ENCODE measurements at places on chromosomes 5 and 9.

GRCh38 chr5:89313804-89314588, 431.0 kb upstream of the MEF2C start:
- no peak for DNase-seq

DNA sequence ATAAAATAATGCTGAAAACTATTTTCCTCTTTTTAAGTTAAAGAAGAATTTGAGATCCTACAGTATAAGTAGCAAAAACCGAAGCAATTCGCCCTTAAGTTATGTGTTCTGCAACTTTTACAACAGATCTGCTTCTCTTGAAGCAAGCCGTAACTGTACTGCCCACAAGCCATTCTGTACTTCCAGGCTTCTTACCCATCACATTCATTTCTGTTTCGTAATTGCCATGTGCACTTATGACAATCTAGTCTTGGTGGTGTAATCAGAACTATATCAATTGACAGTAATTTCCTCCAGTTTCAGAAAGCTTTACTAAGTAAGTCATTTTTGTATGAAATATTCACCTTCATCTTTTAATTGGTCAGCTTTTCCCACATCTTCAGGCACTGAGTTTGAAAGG, 13.8 kb downstream of the SGTB start:
- no peak for DNase-seq

GRCh38 chr5:68872088-68872839, 221.6 kb upstream of the SLC30A5 start:
- DNase-seq = peak; percentile 26

- no peak for DNase-seq
Observed at GRCh38 chr5:69450116-69450515, 35.2 kb downstream of the MARVELD2 start.

GRCh38 chr5:109739741-109740728, 50.3 kb downstream of the MAN2A1 start:
- DNase-seq = peak; percentile 81

DNA sequence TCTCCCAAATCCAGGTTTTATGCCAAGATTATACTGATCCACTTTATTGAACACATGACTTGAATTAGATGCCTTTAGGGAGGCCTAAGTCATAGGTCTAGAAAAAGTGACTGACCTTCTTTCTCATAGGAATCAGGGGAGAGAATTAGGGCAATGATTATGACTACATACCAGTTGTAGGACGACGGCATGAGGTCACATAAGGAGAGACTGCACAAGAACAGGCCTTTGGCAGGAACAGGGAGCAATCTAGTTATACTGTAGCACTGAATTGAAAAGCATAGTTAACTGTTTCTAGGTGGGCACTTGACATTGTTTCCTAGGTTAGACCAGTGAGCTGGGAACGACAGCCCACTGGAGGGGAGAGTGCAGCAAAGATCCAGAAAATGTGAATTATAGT, 22.7 kb downstream of the CREBRF start:
- no peak for DNase-seq

DNA sequence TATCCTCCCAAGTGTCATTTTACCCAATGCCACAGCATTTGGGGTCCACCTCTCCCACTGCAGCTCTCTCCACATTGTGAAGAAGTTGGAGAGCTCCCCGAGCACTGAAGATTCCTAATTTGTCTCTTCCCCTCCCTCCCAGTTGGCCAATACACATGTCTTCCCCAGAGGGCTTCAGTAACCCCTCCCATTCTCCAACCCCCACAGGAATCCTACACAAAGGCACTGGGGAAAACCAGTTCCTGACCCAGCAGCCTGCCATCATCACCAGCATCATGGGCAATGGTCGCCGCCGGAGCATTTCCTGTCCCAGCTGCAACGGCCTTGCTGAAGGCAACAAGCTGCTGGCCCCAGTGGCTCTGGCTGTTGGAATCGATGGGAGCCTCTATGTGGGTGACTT, 87.3 kb upstream of the WWC1 start:
- DNase-seq = peak; percentile 81

DNA sequence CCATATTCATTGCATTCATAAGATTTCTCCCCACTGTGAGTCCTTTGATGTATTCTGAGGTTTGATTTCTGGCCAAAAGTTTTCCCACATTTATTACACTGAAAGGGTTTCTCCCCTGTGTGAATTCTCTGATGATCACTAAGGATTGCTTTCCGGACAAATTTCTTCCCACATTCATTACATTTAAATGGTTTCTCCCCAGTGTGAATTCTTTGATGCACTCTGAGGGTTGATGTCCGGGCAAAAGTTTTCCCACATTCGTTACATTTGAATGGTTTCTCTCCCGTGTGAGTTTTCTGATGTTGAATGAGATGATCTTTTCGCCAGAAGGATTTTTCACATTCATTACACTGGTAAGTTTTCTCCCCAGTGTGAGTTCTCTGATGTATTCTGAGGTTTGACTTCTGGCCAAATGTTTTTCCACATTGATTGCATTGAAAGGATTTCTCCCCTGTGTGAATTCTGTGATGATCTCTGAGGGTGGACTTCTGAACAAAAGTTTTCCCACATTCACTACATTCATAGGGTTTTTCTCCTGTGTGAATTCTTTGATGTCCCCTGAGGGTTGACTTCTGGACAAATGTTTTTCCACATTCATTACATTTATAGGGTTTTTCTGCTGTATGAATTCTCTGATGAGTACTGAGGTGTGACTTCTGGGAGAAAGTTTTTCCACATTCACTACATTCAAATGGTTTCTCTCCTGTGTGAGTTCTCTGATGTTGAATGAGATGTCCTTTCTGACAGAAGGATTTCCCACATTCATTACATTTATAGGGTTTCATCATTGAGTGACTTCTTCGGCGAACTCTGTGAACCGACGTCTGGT, 18.8 kb downstream of the ZNF510 start:
- DNase-seq = peak; percentile 2

- DNase-seq = no peak
Observed at GRCh38 chr9:78314953-78315870, 18.3 kb downstream of the PSAT1 start.

DNA sequence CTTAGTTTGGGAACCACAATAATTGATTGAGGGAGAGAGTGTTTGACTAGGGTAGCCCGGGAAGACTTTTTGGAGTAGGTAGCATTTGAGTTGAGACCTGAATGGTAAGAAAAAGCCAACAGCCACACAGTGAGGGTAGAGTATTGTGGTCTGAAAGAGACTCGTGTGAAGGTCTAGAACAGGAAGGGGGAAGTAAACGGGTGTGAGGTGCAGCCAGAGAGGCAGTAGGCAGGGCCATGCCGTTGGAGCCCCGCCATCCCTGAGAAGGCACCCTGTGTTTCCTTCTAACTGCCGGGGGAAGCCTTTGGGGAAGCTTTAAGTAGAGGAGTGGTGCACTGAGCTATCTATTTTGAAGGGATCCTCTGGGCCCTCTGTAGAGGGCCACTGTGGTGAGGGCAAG, 3.5 kb upstream of the F2RL2 start:
- no peak for DNase-seq

- DNase-seq = no peak
Observed at GRCh38 chr9:100662122-100662521, 84.2 kb downstream of the CAVIN4 start.

DNA sequence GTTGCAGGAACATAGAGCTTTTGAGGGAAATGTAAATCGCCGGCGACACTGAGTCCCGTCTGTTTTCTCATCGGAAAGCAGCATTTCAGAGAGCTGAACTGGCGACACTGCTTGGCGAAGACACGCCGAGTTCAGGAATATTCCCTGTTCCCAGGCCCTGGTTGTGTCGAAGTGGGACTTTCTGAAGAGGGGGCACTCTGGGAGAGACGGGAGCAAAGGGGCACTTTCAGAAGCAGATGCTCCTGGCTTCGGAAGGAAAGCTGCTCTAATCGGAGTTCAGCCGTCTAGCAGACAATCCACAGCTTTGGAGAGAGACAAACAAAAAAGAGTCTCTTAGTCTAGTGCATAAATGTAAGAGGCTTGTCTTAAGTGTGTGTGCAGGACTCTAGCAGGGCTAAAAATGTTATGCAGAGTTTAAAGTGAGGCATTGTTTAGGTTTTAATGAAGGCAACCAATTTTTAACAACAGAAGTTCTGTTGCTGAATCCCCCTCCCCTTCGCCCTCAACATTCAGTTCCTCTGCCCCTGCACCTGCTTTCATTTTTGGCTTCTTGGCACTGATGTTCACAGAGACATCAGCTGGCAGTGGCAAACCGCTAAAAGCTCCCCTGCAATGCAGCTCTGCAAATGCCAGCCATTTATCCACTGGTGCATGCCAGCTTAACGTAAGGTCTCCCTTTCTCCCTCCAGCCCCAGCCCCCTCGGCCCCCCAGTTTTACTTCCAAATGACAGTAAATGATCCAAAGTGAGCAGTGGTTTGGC, 289.5 kb upstream of the MPDZ start:
- DNase-seq = peak; percentile 27

DNA sequence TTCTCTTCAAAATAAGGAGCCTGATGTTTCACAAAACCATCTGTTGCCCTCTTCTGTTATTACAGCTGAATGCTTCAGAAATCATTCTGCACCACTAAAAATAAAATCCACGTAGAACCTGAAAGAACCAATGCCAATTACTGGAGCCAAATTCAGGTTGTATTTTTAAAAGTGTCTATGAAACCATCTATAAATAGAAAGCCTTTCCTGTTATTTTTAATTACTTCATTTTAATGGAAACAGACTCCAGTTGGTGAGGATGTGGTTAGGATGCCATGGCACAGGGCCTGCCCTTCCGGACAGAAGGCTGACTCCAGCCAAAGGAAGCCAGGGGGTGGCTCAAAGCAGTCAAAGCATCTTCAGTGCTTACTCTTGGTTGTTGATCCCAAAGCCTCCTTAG, 119.8 kb downstream of the TENT4A start:
- DNase-seq = no peak

DNA sequence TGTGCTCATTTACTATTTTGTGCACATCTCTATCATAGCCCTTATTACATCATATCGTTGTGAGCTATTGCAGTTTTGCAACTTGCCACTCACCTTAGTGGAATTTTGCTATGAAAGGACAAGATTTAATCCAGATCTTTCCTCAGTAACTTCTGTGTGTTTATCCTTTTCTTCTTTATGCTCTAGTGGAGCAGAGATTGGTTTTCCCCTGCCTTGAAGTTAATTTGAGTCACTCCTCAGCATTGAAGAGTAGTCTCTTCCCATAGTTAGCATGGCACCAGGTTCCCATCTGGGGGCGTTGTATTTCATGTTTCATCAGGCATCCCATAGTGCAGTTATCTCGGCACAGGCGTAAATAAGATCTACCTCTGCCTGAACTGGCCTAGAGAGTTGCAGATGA, 510.4 kb downstream of the PSAT1 start:
- no peak for DNase-seq

- DNase-seq = peak; percentile 73
Observed at GRCh38 chr5:91101600-91102379, 281.3 kb downstream of the ARRDC3 start.

- DNase-seq = no peak
Observed at GRCh38 chr5:178198706-178199105, 5.6 kb upstream of the HNRNPAB start.

DNA sequence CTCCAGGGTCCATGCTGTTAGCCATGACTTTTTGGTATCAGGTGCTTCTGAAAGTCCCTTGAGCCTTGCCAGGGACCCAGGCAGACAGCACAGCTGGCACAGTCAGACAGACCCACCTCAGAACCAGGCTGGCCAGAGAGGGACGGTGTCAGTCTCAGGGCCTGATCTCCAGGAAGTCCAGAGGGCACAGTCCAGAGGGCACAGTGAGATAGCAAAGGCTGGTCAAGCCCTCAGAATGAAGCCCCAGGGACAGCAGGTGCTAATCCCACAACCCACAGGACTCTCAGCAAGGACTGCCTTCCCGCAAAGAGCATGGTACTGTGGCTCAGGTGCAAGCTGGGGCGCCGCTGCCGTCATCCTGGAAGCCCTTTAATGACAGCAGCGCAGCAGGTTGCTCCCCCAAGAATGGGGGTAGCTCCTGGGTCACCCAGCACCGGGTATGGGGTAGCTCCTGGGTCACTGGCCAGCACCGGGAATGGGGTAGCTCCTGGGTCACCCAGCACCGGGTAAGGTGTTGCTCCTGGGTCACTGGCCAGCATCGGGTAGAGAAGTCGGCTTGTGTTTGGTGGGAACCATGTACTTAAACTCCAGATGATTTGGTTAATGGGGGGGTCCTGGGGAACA, 105.6 kb upstream of the PHYKPL start:
- DNase-seq = no peak

GRCh38 chr5:163395792-163396191, 41.6 kb upstream of the CCNG1 start:
- DNase-seq = no peak
